ENCODE measurements at places on chromosomes 7 and 10.

DNA sequence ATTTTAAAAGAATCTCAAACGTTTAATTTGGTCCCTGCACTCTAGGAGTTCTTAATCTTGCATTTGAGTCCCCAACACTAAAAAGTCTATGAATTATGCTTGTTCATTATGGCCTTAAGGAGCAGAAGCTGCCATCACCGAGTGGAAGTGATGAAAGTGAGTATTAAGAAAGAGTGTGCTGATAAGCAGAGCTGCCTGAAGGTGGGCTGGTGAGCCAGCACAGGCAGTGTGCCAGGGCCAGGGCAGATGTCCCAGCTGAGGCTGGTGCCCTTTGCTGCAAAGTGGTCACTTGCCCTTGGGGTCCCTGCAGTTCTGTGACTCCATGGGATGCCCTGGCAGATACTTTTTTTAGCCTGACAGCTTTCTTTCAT is 72.9 kb upstream of the LOXL4 start:
- DNase-seq = no peak

DNA sequence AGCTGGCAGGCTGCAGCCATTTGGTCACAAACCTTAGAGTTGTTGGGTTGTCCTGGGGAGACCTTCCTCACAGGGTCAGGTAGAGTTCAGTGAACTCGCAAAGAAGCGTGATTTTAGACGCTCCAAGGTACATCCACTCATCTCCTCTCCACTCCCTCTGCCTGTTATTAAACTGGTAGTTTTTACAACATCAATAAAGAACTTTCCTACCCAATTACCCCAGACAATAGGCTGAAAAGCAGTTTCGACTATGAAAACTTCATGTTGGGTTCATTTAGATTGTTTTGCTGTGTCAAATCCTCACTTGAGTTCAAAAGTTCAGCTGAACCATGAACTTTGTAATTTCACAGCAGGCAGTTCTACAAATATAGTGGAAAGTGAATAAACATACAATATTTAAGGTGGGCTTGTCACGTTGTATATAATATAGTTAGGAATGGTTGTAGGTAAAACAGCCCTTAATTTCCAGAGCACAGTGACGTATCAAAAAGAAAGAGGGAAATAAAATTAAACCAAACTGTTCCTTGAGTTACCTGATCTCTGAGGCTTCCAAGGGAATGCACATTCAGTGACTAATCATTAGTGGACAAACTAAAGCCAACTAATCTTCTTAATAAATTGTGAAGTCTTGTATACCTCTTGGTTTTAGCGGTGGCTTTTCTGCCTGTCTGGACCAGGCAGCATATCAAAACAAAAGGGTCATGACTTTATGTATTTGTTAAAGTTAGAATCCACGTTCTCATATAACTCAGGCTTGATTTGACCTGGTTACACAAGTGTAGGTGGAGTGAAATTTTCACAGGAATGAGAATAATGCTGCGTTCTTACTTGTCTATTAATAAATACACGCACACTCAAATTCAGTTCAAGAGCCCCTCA is 100.5 kb downstream of the CYP26A1 start:
- DNase-seq = no peak

GRCh38 chr7:143958781-143959180 is 4.1 kb downstream of the OR2F1 start:
- no peak for DNase-seq

DNA sequence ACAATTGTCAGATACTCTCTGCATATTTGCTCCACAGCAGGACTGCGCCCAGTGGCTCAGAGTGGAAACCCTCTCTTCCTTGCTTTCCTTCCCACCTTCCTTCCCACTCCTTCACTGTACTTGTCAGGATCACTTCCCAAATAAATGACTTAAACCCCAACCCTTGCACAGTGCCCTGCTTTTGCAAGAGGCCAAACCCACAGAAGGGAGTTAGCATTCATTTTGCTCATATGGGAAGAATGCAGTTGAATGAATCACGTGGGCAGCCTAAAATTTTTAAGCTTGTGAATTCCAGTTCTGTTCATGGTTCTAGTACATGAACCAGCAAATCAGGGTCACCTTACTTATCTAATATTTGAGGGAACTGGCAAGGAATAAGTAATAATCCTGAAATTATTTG is 47.7 kb upstream of the SFMBT2 start:
- no peak for DNase-seq

- no peak for DNase-seq
These were observed 4.8 kb upstream of the MKLN1 start for GRCh38 chr7:131322861-131323260.

All from midbrain (tissue), 1 donor.